ENCODE measurements at places on chromosomes 5 and 9.

GRCh38 chr5:157603333-157604190 lies 28.0 kb upstream of the ADAM19 start:
- DNase-seq, result peak; percentile 39

- no peak for DNase-seq
Observed at GRCh38 chr9:19493876-19494275, 85.1 kb downstream of the ACER2 start.

DNA sequence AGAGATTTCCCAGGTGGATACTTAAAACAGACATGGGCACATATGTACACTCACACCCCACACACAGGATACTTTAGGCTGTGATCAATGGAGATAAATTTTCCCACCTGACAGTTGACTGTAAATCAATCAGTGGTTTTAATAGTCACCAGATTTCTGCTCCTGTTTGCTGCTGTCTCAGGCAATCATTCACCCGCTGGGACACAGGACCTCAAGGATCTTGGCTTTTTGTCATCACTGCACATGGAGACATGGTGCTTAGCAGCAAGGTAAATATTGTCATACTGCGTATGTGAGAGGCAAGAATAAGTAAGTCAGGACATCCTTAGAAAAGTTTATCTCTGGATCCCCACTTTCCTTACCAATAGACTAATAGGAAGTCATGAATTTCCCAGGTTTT lies 60.8 kb upstream of the KLF9 start:
- DNase-seq, result no peak

- no peak for DNase-seq
Observed at GRCh38 chr5:157236423-157236822, 29.5 kb upstream of the CYFIP2 start.

- DNase-seq, result no peak
Observed at GRCh38 chr9:14372437-14373335, 58.7 kb upstream of the NFIB start.

GRCh38 chr5:90878549-90879196 lies 320.1 kb downstream of the ADGRV1 start:
- no peak for DNase-seq

DNA sequence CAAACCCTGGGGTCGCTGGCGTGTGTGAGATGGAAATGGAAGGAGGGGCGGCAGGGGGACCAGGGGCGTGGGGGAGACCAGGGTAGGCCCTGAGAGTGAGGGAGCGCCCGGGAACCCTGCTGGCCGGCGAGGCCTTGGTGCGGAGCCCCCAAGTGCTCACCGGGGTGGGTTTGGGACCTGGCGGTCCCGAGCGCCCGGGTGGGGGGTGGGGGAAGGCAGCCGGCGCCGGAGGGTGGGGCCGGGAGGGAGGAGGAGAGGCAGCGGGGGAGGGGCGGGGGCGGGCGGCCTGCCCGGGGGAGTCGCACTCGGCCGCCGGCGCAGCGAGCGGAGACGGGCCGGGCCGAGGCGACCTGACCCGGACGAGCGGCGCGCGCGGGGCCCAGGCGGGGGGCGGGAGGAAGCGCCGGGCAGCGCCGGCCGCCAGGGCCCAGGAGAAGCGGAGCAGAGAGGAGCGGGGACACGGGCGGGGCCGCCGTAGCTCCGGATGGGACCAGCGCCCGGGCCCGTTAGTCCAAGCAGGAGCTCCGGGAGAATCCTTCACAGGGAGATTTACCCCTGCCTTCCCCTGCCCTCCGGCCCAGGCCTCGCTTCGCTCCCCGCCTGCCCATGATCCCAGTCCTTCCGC lies at the start of gene NPR2:
Gene NPR2 (plus strand): TSS at position 295 of the 625 bp plus-strand sequence. CDS start 818 bp downstream, outside the sequence.
- DNase-seq, result no peak

- no peak for DNase-seq
Observed at GRCh38 chr5:124961521-124961920, 215.1 kb upstream of the ZNF608 start.

DNA sequence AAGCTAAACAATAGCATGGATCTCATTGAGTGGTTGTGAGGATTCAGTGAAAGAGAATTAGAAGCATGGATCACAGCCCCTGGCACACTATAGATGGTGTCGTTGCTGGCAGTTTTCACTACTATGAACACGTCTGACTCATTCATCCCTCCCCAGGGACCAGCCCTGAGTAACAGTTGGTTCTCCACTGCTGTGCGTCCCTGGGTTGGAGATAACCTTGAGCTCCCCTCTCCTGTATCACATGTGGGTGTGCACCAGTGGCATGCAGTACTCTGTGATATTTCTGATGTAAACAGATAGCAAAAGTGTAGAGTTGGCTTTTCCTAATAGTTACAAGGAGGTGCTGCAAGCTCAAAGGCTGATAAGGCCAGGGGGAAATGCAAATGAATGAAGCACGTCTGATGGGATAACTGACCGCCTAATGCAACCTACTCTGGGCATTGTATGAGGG lies 8.8 kb upstream of the LCP2 start:
- DNase-seq, result no peak

DNA sequence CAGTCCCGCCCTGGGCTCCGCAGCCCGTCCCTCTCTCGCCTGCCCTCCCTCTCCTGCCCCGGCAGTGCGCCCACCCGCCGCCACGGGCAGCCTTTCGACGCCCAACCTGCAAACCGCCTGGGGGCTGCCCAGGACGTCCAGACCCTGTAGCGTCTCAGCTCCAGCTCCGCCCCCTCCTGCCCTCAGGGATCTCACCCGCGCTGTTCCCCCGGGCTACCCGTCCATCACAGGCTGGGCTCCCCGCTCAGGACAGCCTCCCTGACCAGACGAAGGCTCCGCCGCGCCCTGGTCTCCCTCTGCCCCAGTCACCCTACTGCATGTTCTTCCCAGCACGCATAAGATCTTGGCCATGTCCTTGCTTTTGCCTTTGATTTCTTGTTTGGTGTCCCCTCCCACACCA lies 1.4 kb downstream of the RASGEF1C start:
- DNase-seq, result no peak

- no peak for DNase-seq
Observed at GRCh38 chr5:158861366-158861765, 238.3 kb downstream of the EBF1 start.

DNA sequence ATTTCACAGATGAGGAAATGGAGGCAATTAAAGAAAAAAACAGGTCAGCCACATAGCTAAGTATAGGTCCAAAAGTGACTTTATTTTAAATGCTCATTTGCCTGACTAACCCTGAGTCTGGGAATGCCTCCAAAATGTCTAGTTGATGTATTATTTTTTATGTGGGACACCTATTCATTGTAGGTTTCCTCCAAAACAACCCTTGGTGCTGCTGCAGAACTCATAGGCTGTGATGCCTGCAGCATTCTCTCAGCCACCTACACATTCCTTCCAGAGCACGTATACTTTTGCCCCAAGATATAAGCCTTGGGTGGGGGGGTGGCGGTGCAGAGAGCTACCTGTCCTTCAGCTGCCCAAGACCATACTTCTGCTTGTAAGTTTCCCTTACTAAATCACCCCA lies 77.4 kb downstream of the MSX2 start:
- DNase-seq, result no peak

DNA sequence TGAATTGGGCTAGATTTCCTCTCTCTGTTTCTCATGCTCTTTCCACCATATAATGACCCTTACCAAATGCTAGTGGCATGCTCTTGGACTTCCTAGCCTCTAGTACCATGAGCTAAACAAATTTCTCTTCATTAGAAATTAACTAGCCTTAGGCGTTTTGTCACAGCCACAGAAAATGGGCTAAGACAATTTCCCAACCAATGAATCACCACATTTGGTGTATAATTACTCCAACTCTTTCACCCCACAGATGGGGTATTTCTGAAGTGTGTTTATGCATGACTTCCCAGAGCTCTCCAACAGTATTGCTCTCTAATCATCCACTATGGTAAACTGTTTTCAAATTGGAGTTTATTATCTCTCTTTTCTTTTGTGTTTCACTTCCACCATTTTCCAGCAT lies 1041.1 kb upstream of the COX7C start:
- DNase-seq, result no peak

GRCh38 chr9:133839822-133840329 lies 101.7 kb upstream of the SARDH start:
- no peak for DNase-seq

GRCh38 chr9:93648836-93649235 lies 72.5 kb downstream of the PHF2 start:
- DNase-seq, result no peak

DNA sequence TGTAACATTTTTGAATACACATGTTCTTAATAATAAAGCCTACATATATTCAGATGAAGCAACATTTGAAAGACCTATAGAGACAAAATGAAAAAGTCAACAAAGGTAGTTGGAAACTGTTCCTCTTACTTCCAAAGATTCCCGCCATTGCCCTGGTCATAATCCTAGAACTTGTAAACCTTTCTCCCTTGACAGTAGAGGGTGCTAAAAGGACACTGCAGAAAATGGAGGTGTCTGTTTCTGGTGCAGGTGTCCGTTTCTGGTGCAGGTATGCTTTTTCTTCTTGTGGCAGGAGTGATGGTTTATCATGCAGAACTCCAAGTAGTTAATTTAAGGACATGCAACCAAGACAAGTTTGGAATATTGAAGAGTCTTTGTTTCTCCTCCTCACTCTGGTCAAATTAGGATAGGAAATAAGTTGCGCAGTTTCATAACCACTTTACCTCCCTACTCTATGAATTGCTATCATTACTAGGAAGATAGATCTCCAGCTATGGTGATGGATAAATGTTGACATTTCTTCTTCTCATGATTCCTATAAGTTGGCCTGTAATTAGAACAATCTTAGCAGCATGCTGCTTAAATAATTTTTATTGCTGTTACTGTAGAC lies 56.0 kb upstream of the FAM174A start:
- DNase-seq, result no peak

GRCh38 chr9:120412425-120412951 lies 167.5 kb downstream of the CDK5RAP2 start:
- no peak for DNase-seq

DNA sequence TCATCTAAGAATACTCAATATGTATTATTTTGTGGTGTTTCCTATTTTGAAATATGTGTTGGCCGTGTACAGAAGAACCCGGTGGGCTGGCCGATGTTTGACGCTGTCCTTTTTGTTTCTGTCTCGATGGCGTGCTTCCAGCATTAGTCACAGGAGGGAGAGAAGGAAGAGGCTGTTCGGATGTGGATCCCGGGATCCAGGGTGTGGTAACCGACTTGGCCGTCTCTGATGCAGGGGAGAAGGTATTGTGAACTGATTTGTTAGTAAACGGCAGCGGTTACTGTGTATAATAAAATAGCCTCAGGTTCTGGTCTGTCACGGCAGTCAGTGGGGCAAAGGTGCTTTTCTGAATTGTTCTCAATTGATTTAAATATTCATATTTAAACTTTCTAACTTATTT lies 275.0 kb downstream of the ARHGEF28 start:
- no peak for DNase-seq

- DNase-seq, result no peak
Observed at GRCh38 chr5:147454996-147455677, 54.7 kb downstream of the DPYSL3 start.

DNA sequence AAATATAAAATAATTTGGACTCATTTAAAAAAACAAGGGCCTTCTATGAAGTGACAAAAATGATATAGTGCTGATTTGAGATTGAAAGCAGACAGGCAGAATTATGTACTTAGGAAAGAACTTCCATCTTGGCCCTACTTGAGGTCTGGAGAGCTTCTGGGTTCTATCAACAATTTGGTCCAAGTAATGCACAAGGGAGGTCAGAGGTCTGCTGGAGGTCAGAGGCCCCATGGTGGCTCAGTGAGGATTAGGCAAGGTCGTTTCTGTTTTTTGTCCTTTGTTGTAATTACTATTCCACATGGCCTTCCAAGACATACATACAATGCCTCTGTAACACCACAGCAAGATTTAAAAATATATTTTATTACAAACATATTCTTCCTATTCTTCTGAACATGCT lies 37.2 kb downstream of the NUDT12 start:
- no peak for DNase-seq

DNA sequence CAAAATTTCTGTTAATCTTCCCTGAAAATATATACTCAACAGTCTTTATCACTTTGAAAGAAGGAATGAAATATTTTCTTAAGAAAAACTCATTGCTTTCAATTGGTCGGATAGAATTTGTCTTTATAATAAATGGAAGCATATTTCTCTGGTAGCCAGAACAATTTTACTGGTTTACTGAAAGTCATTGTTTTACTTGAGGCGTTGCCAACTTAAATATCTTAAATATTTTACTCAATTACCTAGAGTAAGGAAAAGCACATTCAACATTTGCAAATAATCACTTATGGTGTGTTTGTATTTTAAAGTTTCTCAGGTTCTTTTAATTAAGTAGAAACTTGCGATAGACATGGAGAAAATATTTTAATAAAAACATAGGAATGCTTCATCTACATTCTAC lies 1181.7 kb downstream of the EFNA5 start:
- DNase-seq, result no peak

DNA sequence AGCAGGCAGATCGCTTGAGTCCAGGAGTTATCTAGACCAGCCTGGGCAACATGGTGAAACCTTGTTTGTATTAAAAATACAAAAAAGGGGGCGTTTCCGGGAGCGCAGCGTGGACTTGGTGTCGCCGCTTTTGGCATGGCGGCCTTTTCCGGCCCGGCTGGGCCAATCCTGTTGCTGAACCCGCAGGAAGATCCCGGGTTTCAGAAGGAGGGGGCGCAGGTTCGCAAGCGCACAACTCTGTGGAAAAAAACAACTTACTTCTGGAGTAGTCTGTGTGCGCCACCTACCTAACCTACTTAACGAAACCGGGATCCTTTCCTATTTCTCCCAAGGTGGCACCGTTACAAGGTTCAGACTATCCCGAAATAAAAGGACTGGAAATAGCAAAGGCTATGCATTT lies 198.6 kb downstream of the MSX2 start:
- no peak for DNase-seq

DNA sequence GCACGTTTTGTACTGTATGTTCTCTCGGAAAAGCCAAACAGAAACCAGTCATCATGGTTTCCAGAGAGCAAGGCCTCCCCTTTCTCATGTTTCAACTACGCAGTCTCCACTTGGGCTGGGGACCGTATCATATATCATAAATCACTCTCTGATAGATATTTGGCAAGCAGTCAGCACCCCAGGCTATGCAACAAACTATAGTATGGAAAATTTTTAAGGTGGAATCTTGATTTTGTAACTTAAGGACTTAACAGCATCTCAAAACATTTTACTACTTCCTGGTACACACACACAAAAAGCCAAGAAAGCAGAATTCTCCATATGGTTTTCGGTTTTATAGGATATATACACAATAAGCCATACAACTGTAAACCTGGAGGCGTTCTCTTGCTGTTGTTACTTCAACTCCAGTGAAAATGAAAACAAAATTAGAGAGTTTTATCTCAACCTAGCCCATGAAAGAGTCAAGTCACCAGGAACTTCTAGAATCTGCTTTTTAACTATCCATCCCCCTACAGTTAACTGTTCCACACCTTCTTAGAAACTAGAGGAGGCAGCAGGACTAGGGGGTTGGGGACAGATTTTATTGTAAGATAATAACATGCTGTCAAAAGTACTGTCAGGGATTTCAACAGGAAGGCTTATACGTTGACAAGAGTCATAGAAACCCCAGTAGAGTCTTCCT lies 283.4 kb downstream of the NFIB start:
- no peak for DNase-seq

GRCh38 chr9:15782106-15782505 lies 229.3 kb downstream of the CCDC171 start:
- DNase-seq, result no peak

GRCh38 chr5:37553720-37554404 lies 174.7 kb downstream of the WDR70 start:
- DNase-seq, result no peak
